Mesothelial cell of epicardium (in vitro differentiated cells): ENCODE measurements at places on chromosomes 1 and 21. TPM values are rescaled to one million over a fixed set of nuclear protein-coding genes. Genes with fewer than 3 reads are reported as not detected.

The ZFP69B gene
- 8.3 to 9.0 TPM (median 8.6 TPM) in 3 replicates for total RNA-seq

The MXRA8 gene
- 157 to 163 TPM (median 161 TPM) in 3 replicates for total RNA-seq

The MAN1C1 gene
- 2.9 to 3.2 TPM (median 2.9 TPM) in 3 replicates for total RNA-seq

The ARHGAP30 gene
- total RNA-seq: 1.4 to 1.9 TPM (median 1.6 TPM) in 3 replicates

The ATP13A2 gene
- 54.2 to 57.8 TPM (median 56.9 TPM) in 3 replicates for total RNA-seq

The SMIM1 gene
- 10.1 to 12.1 TPM (median 11.6 TPM) in 3 replicates for total RNA-seq

The AIRE gene
- total RNA-seq: 0.13 to 0.23 TPM (median 0.18 TPM) in 3 replicates

The STIL gene
- 10.2 to 12.4 TPM (median 12.3 TPM) in 3 replicates for total RNA-seq

The TLR5 gene
- total RNA-seq: 2.5 to 3.8 TPM (median 3.1 TPM) in 3 replicates

The HNRNPCL4 gene
- not detected in 3 replicates for total RNA-seq

The SPTA1 gene
- total RNA-seq: 0.88 to 1.4 TPM (median 1.1 TPM) in 3 replicates
